ENCODE measurements at places on chromosomes 16 and 17.

GRCh38 chr16:3906363-3906762 lies 25.9 kb upstream of the CREBBP start:
- no peak for DNase-seq

GRCh38 chr17:31052187-31052889 lies 42.4 kb upstream of the NF1 start:
- peak; percentile 96 for DNase-seq

DNA sequence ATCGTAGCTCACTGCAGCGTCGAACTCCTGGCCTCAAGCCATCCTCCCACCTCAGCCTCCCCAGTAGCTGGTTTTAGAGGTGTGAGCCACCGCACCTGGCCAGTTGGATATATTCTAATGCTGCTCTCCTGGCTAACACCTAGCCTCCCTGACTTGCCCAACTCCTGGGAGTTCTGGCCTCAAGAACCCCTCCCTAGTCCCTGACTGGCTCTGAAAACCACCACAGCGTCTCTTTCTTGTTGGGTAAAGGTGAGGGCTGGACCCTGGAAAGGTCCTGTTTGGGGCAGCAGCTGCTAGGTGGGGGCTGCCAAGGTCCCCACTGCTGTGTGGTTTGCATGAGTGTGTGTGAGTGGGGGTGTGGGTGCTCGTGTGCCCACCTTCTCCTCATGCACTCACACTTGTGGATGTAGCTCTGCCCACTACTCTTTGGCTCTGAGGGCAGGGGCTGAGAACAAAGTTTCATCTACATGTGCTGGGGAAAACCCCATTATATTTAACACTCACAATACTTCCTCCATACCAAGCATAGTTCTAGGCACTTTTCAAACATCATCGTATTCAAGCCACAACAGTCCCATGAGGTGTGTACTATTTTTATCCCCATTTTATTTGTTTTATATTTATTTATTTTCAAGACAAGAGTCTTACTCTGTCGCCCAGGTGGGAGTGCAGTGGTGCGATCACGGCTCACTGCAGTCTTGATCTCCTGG lies 7.1 kb upstream of the SPNS3 start:
- DNase-seq = no peak

DNA sequence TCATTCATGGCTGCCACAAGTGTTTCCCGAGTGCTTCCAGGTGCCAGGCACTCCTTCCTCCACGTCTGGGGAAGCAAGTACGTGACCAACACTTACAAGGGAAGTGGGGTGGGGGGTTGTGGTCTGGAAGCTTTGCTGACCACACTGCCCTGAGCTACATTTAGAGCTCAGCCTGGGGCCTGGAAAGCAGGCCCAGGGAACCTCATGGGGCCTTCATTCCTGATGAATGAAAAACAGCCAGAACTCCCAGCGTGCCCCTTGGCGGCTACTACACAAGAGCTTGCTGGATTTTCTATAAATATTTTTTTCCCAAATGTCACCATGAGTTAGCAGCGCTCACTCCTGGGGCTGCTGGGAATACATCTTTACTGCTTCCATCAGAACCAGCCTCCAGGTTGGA lies 73.3 kb downstream of the ABCC12 start:
- DNase-seq = peak; percentile 21

GRCh38 chr17:15048381-15048780 lies 216.7 kb downstream of the PMP22 start:
- no peak for DNase-seq

GRCh38 chr17:72336026-72336803 lies 215.4 kb downstream of the SOX9 start:
- DNase-seq = no peak

- no peak for DNase-seq
Measured at GRCh38 chr17:10219193-10219592, 20.8 kb upstream of the GAS7 start.

- DNase-seq = no peak
Measured at GRCh38 chr16:88478889-88479792, 26.1 kb downstream of the ZFPM1 start.

DNA sequence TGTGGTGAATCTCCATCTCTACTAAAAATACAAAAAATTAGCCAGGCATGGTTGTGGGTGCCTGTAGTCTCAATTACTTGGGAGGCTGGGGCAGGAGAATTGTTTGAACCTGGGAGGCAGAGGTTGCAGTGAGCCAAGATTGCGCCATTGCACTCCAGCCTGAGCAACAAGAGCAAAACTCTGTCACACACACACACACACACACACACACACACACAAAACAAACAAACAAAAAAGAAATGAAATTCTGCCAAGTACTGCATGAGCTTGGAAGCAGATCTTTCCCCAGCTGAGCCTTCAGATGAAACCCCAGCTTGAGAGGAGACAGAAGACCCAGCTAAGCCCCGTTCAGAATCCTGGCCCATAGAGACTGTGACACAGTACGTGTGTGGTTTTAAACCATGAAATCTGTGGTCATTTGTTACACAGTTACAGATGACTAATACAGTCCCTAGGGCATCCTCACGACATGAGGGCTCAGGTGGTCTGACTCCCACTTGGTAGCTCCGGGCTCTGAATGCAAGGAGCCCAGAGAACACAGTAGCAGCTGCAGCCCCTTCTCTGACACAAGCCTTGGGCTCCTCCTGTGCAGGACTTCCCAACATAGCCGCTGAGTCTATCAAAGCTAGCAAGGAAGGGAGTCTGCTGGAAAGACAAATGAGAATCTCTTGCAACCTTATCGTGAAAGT lies 132.8 kb downstream of the SEC14L1 start:
- no peak for DNase-seq

GRCh38 chr16:48426244-48427141 lies 41.3 kb upstream of the SIAH1 start:
- peak; percentile 40 for DNase-seq

DNA sequence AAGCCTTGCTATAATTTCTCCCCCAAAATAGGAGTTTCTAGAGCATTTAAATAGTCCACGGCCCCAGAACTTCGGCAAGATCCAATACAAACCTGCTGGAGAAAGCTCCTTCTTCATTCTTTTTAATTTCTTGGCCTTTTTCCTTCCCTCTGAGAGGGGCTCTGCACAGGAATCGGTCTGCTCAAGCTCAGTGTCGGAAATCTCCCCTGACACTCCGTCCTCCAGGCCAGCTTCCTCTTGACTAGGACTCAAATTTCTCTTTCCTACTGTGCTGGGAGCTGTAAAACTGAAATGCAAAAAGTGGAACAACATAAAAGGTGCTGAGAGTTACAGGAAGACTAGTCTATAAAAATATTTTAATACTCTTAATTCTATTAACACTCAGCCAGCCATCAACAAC lies 183.3 kb downstream of the PARN start:
- no peak for DNase-seq

DNA sequence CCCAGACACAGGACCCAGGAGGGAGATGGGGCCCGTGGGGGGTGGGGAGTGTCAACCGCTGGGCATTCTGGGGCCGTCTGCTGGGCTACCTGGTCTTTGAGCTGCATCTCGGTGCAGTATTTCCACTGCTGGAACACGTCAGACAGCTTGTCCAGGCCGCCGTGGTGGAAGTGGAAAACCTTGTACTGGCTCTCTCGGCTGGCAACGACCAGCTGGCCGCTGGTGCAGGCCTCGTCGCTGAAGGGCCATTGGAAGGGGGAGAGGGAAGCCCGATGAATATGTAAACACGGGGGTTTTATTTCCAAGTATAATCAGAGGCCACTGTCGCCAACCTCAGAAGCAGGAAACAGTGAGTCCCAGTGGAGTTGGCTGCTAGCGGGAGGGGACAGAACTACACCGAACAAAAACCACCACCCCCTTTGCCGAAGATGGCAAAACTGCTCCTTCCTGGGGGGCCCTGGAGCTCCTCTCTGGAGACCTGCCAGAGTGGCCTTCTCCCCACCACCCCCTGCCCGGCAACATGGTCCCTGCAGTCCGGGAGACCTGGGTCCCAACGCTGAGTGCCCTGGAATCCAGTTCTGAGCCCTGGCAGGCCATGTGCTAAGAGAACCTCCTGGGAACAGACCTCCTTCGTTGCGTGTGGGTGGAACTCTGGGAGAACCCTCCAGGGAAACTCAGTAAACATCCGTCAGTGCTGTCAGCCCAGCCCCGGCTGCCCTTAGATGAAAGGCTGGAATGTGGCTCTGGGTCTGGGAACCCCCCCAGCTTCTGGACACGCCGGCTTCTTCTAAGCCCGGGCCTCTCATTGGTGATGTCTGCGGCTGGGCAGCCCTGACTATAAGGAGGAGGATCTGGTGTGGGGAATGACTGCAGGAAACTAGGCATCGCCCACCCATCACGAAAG lies 84.1 kb downstream of the TBC1D16 start:
- peak; percentile 96 for DNase-seq

- peak; percentile 94 for DNase-seq
Measured at GRCh38 chr17:49836111-49837030, 11.5 kb downstream of the TAC4 start.

DNA sequence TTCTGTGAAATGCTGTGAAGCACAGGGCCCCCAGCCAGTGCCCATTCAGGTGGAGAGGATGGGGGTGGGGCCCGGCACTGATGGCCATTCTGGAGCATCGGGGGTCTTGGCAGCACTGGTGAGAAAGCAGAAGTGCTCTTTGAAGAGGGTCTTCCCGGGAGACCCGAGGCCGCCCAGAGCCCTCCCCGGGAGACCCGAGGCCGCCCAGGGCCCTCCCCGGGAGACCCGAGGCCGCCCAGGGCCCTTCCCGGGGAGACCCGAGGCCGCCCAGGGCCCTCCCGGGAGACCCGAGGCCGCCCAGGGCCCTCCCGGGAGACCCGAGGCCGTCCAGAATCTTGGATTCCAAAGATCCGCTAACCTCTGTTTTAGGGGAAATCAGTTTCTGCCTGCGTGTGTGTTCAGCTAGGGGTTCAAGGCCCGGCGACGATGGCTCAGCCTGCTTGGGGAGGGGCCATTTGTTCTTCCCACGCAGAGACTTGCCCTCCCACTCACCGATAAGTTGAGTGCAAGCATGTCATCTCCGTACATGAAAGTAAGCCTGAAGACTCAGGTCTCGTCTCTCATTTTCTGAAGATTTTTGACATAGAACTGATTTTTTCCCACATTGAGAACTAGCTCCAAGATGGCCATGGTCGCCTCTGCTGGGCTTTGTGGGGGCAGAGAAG lies 35.2 kb upstream of the CAPN15 start:
- DNase-seq = no peak

GRCh38 chr16:67928561-67929364 lies 2.9 kb downstream of the CTRL start:
- peak; percentile 37 for DNase-seq

GRCh38 chr16:57106767-57107166 lies 14.4 kb downstream of the CPNE2 start:
- DNase-seq = no peak

GRCh38 chr17:69869667-69870066 lies 205.4 kb upstream of the KCNJ16 start:
- DNase-seq = no peak

- no peak for DNase-seq
Measured at GRCh38 chr17:44109312-44109630, 14.2 kb downstream of the HDAC5 start.

DNA sequence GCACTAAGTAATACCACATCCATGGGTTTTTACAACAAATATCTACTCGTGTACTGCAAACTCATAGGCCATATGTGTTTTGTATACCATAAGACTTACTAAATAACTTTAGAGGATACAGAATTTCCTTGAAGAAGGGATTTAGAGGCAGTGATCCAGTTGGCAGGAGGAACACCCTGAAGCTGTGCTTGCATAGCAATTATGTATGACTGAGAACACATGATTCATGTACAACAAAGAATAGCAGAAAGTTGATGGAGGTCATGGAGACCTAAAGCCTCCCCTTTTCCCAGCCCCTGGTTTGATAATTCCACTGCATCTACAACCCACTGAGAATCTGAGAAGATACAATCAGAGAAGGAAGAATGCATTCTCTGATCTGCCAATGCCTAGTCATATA lies 83.8 kb upstream of the PMFBP1 start:
- no peak for DNase-seq

- no peak for DNase-seq
Measured at GRCh38 chr16:76576526-76576925, 299.3 kb downstream of the CNTNAP4 start.

DNA sequence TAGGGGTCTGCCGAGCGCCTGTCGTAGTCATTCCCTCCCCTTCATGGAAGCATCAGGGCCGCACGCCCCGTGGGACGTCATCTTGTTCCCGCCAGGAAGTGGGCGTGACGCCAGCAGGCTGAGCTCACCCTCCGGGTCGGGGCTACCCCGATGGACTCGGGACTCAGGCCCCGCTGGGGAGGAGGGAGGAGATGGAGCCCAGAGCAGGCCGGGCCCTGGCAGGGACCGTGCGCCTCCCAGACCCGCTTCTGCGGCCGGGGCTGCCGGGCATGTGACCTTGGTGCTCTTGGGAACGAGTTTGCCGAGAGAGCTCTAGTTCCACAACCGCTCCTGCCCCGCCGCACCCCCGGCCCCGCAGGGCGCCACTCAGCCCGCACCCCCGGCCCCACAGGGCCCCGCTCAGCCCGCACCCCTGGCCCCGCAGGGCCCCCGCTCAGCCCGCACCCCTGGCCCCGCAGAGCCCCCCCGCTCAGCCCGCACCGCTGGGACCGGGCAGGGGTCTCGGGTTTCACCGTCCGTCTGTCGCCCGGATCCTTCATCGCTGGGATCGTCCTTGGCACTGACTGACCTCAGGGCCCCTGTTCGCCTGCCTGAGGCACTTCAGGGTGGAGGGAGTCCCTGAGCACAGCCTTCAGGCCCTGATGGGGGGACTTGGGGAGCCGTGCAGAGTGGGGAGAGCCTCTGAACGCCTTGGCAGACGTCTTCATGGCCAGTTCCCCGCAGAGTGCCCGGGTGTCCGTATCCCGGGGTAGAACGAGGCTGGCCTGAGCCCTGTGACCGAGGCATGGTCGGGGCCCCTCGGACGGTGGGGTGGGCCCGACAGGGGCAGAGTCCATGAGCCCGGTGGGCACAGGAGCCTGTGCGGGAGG lies 5.8 kb downstream of the CACNA1H start:
- no peak for DNase-seq

DNA sequence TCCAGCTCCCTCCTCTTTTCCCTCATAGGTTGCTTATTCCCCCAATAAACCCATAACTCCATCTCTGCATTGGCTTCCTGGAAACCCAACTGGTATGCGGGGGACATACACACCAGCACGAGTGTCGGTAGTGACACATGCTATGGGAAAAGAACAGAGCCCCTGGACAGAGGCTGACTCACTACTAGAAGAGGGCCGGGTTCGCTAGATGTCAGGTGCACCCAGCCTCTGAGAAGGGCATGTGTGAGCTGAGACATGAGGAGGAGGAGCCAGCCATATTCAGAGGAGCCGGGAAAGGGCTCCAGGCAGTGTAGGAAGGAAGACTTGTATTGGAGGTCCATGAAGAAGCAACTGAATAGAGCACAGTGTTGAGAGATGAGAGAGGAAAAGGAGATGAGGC lies 241.1 kb downstream of the SOX9 start:
- DNase-seq = no peak

DNA sequence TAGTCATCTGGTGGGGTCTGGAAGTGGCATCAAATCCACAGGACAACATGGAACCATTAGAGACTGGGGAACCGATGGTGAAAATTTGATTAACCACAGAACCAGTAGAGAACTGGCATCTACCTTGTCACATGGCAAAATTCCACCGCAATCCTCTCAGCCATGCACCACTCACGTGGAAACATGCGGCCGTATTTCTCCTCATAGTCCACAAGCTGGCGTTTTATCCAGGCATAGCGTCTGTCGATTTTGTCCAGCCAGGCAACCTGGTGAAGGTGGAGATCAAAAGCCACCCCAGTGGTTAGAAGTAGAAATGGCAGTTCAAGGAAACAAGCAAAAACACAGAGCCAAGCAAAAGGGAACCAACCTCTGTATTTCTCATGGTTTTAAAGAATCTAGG lies 87.6 kb downstream of the VPS53 start:
- no peak for DNase-seq

- no peak for DNase-seq
Measured at GRCh38 chr16:13118091-13118490, 216.7 kb downstream of the SHISA9 start.

Data from amniotic epithelial cell (primary cell).